NCI-H82 (cell line): ENCODE measurements at places on chromosomes 2 and 18.

DNA sequence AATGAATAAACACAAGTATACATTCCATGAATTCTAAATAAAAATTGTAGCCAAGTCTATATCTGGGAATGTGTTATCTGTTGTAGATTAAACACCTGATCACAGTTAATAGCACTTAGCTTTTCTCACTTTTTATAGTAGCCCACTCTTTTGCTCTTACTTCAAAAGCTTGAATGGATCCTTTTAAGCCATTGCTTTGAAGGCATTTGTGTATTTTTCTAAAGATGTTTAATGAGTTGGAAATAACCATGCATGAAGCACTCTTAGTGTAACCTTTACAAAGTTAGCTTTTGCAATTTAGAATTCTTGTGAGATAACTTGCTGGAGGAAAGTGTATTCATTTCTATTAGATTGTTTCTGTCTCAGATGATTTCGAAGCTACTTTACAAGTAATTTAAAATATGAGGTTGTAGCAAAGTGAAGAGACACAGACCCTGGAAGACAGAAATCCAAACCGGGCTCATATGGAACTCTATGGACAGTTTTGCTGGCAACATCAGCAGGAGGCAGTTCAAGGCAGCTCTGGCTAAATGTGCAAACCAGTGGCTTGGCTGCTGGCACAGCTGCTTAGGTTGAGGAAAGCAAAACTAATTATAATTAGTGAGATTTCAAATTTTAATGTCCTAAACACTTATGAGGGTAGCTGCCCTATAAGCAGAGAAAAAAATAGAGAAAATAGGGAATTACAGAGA lies 469.8 kb upstream of the ZEB2 start:
- DNase-seq: no peak

- DNase-seq: peak; percentile 36
Measured at GRCh38 chr2:48952143-48952542, 196.6 kb upstream of the LHCGR start.

DNA sequence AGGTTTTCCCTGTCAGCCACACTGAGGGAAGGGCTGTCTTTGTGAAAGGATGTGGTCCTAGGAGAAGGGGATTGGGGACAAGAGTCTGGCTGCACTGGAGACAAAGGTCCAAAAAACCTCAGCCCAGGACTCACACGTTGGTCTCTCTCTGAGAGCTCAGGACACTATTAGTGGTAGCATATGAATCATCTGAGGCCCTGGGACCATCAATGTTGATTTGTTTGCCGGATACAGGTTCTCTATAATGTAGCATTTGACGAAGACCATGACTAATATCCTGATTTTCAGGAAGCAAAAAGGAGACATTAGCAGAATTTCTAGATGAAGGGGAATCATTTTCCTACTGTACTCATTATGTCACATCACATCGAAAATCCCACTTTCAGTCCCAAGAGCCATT lies 22.2 kb upstream of the DNAH6 start:
- DNase-seq: no peak

DNA sequence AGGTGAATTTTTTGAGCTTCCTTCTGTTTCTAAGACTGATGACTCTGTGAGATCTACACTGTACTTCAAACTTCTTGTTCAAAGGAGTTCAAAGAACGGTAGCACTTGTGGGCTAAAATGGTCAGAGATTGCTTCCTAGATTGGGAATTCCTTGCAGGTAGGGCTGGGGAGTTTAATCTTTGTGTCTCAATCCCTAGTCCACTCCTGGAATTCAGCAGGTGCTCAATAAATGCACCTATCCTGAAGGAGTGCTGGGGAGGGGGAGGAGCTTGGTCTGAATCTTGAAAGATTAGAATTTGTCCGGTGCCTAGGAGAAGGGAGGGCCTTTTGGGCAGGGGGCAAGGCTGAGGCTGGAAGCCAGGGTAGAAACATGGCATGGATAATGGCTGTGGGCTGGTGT lies 34.6 kb downstream of the TMEM17 start:
- DNase-seq: no peak
